ENCODE measurements at places on chromosomes 1 and 21. TPM values are rescaled to one million over a fixed set of nuclear protein-coding genes. Genes with fewer than 3 reads are reported as not detected.

- H3K4me3 ChIP-seq: no peak overlapping the region
- no peaks in the 10 kb centered on the region for H3K36me3 ChIP-seq
- no peak overlapping the region for H3K27ac ChIP-seq
- DNase-seq: no peak
- H3K4me1 ChIP-seq: no peaks in the 10 kb centered on the region
- H3K27me3 ChIP-seq: no peaks in the 10 kb centered on the region
These were observed 82.3 kb downstream of the DENND1B start for GRCh38 chr1:197692965-197693364.

DNA sequence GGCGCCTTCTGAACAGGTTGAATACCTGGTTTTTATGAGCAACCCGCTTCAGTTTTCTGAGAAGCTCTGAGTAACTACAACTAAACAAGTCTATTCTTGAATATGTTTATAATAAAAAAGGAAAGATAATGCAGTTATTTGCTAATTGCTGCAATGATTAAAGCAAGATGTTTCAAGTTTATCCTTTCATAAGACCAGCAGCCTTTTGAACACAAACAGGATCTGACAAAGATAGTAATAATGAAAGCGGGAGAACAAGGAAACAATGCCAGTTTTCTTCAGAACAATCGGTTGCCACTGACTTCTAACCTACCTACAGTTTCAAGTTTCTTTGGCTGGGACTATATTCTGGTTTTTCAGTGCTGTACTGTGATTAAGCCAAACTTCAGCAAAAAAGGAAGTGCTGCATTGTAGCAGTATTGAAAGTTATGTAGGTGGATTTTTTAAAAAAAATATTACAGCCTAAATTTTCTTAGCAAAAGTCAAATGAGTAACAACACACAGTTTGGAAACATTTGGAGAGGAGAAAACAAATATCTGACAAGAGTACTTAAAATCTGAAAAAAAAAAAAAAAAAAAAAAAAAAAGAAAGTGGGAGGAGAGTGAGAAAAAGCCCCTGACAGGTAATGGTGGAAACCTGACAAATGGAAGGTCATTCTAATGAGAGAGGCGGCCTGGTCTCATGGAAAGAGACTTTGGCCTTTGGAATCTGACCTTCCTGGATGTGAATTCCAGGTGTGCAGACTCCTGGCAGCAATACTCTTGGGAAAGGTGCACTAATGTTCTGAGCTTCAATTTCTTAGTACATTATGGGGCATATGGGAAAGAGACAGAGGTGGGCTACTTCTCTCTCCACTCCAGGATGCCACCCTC is 11.4 kb downstream of the KCNJ15 start:
- no peaks in the 10 kb centered on the region for H3K36me3 ChIP-seq
- DNase-seq: no peak
- H3K27ac ChIP-seq: peak overlapping the region; percentile 67
- H3K27me3 ChIP-seq: no peaks in the 10 kb centered on the region

DNA sequence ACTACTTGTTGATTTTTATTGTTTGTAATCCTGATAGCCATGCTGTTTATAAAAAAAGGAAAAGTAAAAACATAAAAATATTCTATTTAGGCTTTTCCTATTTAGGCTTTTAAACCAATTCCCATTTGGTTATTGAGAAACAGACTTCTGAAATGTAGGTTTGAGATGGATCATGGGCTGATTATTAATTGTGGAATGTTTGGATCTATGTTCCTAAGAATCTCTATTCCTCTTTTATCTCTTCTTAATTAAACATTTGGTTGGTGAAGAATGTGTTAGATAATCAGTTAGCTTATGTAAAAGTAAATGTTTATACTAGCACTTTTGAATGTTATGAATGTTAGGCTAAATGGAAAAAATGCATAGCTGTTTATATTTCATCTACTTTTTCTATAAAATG is 97.4 kb downstream of the ATF6 start:
- H3K4me1 ChIP-seq: no peaks in the 10 kb centered on the region
- H3K27ac ChIP-seq: no peak overlapping the region
- DNase-seq: no peak
- no peak overlapping the region for H3K4me3 ChIP-seq
- no peaks in the 10 kb centered on the region for H3K27me3 ChIP-seq

DNA sequence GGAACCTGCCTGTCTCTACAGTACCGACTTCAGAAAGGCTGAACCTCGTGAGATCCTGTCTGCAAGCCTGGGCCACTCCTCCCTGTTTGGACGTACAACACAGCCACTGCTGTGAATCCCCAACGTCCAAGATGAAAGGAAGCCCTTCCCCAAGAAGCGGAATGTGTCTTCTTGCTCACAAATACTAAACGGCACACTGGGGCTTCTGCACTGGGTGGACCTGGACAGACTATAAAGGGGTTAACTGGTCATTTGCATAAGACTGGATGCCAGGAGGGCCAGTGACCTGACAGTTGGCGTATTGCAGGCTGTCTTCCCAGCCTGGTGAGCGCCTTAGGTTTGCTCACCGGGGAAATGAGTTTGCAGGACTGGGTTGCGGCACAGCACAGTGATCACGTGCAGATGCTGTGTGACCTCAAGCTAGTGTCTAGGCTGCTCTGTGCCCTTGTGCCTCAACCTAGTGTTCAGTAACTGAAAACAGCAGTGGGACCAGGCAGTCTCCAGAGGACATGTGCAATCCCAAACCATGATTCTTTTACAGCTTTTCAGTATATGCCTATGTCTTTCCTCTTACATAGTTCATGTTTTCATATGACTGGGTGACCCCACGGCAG is 19.5 kb upstream of the AJAP1 start:
- no peaks in the 10 kb centered on the region for H3K36me3 ChIP-seq
- no peak for DNase-seq
- H3K4me3 ChIP-seq: no peak overlapping the region
- H3K27me3 ChIP-seq: peaks cover 5% of the 10 kb centered on the region
- H3K27ac ChIP-seq: no peak overlapping the region

DNA sequence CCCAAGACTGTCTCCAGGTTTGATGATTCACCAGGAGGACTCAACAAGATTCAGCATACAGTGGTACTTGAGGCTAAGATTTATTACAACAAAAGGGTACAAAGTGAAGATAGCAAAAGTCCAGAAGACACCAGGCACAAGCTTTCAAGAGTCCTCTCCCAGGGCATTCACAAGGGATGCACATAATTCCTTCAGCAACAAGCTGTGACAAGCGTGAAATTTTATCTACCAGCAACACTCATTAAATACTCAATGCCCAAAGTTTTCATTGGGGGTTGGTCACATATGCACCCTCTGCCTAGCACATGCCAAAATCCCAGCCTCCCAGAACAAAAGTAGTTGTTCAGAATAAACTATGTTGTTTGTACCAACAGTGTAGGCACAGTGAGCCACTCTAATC is 62.3 kb downstream of the PRKACB start:
- no peaks in the 10 kb centered on the region for H3K4me1 ChIP-seq
- H3K27me3 ChIP-seq: no peaks in the 10 kb centered on the region
- DNase-seq: no peak
- H3K4me3 ChIP-seq: no peak overlapping the region

- no peaks in the 10 kb centered on the region for H3K36me3 ChIP-seq
- DNase-seq: no peak
- H3K4me3 ChIP-seq: no peak overlapping the region
- H3K4me1 ChIP-seq: no peaks in the 10 kb centered on the region
These were observed 1719.5 kb downstream of the MRPL39 start for GRCh38 chr21:23887725-23888306.

DNA sequence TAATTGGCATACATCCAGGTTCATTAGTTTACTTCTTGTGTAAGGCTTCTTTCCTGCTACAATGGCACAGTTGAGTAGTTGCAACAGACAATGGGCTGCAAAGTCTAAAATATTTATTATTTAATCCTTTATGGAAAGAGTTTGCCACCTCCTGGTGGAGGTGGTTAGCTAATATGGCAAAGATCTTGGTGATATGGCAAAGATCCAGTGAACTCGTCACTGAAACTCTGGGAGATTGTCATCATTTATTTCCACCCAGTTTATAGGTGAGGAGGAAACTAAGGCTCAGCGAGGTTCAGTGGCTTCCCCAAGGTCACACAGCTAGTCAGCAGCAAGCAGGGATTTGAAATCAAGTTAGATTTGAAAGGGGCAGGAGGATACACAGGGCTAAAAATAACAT is 16.1 kb upstream of the IFFO2 start:
- H3K4me1 ChIP-seq: no peaks in the 10 kb centered on the region
- H3K36me3 ChIP-seq: no peaks in the 10 kb centered on the region
- no peak overlapping the region for H3K4me3 ChIP-seq

DNA sequence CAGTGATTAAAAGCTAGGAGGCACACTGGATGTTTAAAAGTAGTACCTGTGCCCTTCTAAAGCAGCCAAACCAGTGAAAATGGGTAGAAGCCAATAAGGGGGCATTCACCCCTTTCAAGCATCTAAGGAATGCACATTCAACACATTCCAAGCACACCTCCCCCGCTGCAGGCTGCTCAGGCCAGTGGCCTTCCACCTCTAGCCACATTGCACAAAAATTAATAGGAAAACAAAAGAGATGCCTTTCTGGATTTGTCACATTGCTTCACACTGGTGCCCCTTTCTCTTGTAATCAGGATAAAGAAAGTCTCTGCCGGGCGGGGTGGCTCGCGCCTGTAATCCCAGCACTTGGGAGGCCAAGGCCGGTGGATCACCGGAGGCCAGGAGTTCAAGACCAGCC is 834.0 kb downstream of the USP25 start:
- no peaks in the 10 kb centered on the region for H3K27me3 ChIP-seq
- DNase-seq: peak; percentile 72
- no peak overlapping the region for H3K4me3 ChIP-seq
- H3K4me1 ChIP-seq: no peaks in the 10 kb centered on the region
- no peaks in the 10 kb centered on the region for H3K36me3 ChIP-seq
- peak overlapping the region; percentile 33 for H3K27ac ChIP-seq

ANGPTL1 gene
- 25.2 TPM for total RNA-seq

CATSPERE gene
- total RNA-seq: 1.3 TPM

SPRR2D gene
- not detected for total RNA-seq
